Upper lobe of right lung (tissue), 1 donor: ENCODE measurements at places on chromosomes 2 and 18. TPM values are rescaled to one million over a fixed set of nuclear protein-coding genes. Genes with fewer than 3 reads are reported as not detected.

- H3K4me3 ChIP-seq = no peak overlapping the region
- H3K36me3 ChIP-seq = no peaks in the 10 kb centered on the region
- peaks cover 8% of the 10 kb centered on the region for H3K4me1 ChIP-seq
- H3K27me3 ChIP-seq = no peaks in the 10 kb centered on the region
Observed at GRCh38 chr2:45664635-45665261, 13.3 kb downstream of the PRKCE start.

- DNase-seq = no peak
- H3K4me3 ChIP-seq = no peak overlapping the region
- no peaks in the 10 kb centered on the region for H3K27me3 ChIP-seq
- H3K4me1 ChIP-seq = no peaks in the 10 kb centered on the region
- no peaks in the 10 kb centered on the region for H3K36me3 ChIP-seq
Observed at GRCh38 chr18:8656232-8656631, 47.0 kb downstream of the RAB12 start.

DNA sequence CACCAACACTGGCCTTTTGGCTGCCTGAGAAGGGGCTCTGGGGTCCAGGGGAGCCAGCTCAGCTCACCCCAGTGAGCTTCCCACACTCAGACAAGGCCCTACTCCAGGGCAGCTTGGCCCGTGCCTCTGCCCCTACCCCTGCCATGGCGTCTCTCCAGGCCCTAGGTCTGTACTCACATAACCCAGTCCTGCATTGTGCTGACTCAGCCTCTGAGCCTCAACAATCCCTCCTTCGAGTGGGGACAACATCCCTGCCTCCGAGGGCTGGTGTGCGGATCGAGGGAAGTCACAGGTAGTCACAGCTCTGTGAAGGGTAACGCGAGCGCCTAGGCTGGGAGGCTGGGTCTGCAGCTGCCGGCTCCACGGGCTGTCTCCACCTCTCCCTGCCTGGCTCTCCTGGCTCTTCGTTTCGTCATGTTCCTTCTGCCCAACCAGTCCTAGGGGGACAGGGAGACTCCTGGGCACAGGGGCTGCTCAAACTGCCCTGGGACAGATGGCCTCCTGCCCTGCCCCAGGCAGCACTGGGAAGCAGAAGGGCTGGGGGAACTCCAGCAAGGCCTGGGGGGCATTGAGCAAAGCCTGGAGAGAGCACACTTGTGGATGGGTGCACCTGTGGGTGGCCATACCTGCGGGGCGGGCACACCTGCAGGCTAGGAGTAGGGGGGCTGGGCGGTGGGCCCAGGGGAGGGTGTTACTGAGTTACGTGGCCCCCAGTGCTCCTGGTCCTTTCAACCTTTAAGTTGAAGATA lies 74.6 kb downstream of the RRM2 start:
- no peak overlapping the region for H3K27ac ChIP-seq
- no peaks in the 10 kb centered on the region for H3K36me3 ChIP-seq
- no peak overlapping the region for H3K4me3 ChIP-seq
- no peaks in the 10 kb centered on the region for H3K27me3 ChIP-seq
- no peak for DNase-seq

DNA sequence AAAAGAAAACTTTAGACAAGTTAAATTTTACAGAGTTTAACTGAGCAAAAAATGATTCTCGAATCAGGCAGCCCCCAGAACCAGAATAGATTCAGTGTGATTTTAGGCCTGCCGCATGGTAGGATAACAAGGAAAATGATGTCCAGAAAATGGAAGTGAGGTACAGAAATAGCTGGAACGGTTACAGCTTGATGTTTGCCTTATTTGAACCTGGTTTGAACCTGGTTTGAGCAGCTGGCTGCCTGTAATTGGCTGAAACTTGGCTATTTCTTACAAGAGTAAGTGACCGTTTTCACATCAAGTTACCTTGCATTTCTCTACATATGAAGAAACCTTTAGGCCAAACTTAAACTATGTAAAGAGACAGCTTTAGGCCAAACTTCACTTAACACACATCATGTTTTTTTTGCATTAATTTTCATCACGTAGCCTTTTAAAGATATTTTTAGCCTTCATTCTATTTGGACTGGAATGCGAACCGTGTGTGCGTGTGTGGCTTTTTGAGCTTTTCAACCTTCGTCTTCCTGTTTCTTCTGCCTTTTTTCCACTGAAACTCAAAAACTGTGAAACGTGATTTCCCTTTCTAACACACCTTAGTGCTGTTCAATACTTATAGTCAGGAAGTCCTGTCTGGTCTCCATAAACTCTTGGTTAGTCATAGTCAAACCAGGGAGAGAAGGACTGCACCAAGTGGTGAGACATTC lies 4.5 kb upstream of the POLE4 start:
- H3K4me3 ChIP-seq = no peak overlapping the region
- H3K4me1 ChIP-seq = no peaks in the 10 kb centered on the region
- H3K27me3 ChIP-seq = no peaks in the 10 kb centered on the region
- no peaks in the 10 kb centered on the region for H3K36me3 ChIP-seq

DNA sequence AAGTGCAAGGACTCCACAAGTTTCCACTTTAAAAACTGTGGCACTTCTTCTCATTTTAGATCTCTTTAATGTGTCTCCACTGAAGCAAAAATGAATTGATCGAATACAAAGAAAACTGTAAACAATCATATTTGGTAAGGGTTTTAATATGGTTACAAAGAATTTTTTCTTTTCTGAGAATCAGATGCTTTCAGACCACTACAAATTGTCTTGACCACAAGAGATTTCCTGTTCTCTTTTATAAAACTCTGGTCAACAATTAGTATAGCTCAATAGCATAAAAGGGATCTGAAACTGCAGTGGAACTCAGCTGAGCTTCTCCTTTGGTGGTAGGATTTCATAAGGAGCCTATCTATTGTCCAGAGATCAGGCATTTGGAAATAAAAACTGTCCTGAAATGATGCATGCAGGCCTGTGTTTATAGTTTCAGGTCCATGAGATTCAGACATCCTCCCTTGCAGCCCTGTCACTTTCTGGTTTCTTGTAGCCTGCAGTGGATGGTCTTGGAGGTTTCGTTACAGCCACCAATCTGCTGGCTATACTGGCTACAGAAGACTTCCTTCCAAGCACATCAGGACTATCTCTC lies 120.0 kb downstream of the DOCK10 start:
- H3K36me3 ChIP-seq = no peaks in the 10 kb centered on the region
- no peak for DNase-seq
- no peak overlapping the region for H3K4me3 ChIP-seq
- no peaks in the 10 kb centered on the region for H3K27me3 ChIP-seq
- peak overlapping the region; percentile 37 for H3K27ac ChIP-seq

- H3K36me3 ChIP-seq = no peaks in the 10 kb centered on the region
- H3K27ac ChIP-seq = peak overlapping the region; percentile 34
- H3K27me3 ChIP-seq = peaks cover 4% of the 10 kb centered on the region
- no peak for DNase-seq
- H3K4me3 ChIP-seq = no peak overlapping the region
Observed at GRCh38 chr2:136131961-136132824, 14.2 kb upstream of the CXCR4 start.

GRCh38 chr18:65487569-65487968 lies 263.2 kb upstream of the CDH7 start:
- no peaks in the 10 kb centered on the region for H3K27me3 ChIP-seq
- H3K4me3 ChIP-seq = no peak overlapping the region
- no peak for DNase-seq
- H3K4me1 ChIP-seq = no peaks in the 10 kb centered on the region
- no peak overlapping the region for H3K27ac ChIP-seq

GRCh38 chr18:22385718-22386117 lies 32.0 kb downstream of the CTAGE1 start:
- H3K36me3 ChIP-seq = no peaks in the 10 kb centered on the region
- DNase-seq = no peak
- H3K4me1 ChIP-seq = no peaks in the 10 kb centered on the region
- H3K4me3 ChIP-seq = no peak overlapping the region
- no peak overlapping the region for H3K27ac ChIP-seq

Gene FAM110C
- total RNA-seq = 4.8 TPM
